ENCODE measurements at places on chromosomes 12 and 14.

DNA sequence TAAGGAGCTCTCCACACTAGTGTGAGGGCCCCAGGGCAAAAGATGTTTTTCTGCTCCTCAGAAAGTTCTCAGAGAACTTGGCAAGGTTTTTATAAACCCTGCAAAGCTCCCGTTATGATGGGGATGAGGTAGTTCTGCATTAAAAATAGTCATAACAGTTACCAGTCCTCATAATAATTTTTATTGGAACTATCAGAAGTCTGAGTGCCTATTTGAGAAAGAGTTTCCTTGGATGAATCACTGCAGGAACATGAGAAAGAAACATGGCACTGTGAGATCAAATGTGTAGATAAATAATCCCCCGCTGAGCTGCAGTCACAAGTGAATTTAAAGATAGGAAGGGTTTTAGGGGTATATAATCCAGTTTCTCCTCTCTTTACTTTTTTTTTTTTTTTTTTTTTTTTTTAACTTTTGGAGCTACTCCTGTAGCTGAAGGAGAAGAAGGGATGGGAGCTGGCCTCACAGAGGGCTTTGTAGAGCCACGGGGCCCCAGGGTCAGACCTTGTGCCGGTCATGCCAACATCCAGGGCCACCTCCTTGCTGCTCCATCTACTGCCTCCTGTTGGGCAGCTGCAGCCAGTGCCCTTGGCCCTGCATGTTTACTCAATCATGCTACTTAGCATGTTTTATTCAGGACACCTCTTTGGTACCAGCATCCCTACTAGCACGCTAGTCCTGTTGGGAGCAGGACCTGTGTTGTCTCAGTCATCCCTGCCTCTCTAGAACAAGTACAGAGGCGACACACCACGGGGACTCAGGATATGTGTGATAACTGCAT lies 39.5 kb downstream of the EVL start:
- no peak for DNase-seq

GRCh38 chr14:104937161-104937560 lies 12.5 kb downstream of the PLD4 start:
- no peak for DNase-seq

GRCh38 chr14:60658909-60659585 lies 9.8 kb upstream of the SIX1 start:
- DNase-seq: no peak

DNA sequence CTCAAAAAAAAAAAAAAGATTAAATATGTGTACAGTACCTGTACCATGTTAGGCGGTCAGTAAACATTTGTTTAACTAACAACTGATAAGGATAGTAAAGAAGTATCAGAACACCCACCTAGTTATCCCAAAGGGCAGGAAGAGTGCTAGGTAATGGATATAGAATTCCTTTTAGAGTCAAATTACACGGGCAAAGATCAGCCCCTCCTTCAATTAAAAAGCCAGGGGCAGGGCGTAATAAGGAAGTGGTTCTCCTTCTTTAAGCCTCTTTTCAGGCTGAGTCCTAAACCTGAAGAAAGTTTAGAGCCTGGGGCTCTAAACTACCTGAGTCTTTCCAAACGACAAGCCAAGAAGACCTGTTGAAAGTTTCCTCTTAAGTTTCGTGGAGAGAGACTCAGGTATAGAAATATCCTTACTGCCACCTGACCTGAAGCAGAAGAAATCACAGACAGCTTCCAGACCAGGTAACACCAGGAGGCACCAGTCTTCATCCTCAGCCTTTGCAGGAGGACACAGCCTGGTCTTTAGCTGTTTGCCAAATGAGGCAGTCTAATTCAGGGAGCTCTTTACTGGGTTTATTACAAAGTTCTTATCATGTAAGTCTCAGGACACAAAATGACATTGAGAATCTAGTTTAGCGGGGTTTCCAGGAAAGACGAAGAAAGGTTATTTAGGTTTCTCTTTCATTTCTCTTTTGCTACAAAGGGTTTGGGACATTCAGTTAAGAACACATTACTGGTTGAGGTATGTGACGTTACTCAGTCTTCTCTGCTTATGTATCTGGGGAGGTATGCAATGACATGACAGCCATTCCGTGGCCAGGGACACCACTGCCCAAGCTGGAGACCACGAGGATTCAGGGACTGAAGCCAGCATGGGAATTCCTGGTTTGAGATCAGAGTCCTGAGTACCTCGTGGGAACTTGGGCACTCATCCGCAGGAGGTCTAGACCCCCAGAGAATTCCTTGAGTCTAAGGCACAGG lies at the start of gene BCL2L14:
TSS of gene BCL2L14 (plus strand) at position 266 of the 983 bp plus-strand sequence. CDS start 8,367 bp downstream, outside the sequence.
- no peak for DNase-seq

GRCh38 chr12:49507139-49507538 lies 31.7 kb upstream of the KCNH3 start:
- no peak for DNase-seq

DNA sequence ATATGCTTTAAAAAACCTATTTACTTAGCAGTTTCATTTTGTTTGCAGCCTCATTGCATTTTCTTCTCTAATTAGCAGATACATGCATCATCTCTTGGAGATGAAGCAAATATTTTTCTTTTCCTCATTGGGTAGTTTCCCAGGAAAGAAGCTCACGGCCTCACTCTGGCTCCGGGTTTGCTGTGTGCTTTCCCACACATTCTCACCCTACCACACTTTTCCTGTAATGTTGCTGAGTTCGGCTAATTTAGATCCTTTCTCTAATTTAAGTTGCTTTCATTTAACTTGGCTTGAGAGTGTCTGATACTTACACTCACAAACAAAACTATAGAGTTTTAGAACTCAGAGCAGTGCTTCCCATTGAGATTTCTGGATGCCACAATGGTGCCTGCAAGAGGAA lies 928.2 kb downstream of the NRXN3 start:
- DNase-seq: no peak

DNA sequence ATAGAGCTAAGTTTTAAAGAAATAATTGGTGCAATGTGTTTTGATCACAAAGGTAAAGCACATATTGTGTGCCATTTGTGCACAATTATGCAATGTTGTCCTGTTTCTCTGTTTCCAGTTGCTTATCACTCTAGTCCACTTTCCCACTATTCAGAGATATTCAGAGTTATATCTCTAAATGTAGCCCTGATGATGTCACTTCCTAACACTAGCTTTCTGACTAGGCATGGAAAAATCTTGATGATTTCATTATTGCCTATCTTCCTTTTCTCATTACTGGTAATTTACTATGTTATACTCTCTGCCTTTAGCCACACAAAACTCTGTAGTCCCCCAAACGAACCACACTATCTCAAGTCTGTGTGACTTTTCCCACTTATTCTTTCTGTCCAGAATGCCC lies 221.2 kb downstream of the TRHDE start:
- no peak for DNase-seq

DNA sequence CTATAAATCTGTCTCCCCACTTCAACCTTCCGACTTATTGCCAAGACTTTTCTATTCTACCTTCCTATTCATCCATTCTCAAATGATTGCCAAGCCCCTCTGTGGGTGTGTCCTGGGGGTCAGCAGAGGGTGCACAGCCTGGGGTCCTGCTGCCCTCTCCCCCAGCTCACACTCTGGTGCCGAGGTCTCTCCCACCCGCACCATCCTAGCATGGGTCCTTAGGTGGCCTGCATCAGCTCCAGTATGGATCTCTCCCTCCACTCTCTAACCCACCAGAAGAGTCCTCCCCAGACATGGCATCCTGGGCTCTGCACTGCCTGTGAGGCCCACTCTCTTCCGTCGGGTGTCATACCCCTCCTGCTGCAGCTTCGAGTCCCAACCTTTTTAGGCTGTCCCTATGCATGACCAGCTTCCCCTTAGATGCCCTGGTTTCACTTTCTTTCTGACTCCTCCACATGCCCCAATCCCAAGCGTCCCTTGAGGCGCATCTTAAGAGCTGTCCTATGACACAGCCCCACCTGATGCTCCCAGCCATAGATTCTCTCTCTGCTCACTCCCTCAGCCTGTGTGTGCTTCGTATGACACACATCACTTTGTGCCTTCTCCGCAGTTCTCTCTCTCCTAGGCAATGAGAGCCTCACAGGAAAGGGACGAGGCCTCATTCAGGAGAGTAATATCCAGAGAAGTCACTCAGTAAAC lies 43.9 kb downstream of the GIT2 start:
- no peak for DNase-seq

All from ovary (tissue), 10 donors.